ENCODE measurements at places on chromosomes 12 and 14.
A peak's percentile ranks its signal among the peaks of the same experiment; 100 is the strongest.

DNA sequence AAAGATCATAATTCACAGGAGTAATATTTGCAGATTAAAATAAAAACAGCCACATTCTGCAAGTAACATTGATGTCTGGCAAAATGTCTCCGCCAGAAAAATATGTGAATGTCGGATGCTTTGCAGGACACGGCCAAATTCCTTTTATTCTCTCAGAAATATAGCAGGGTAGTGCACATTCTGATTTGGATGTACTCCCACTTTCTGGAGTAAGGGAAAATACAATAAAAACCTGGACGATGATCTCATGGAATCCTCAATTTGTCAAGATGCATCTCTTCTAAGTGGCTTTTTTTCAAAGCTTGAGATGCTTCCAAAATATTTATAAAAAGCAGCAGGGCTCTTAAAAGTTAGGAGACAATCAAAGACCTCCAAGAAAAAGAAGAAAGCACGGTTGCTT, 133.3 kb downstream of the TBX5 start:
- no peak for DNase-seq

GRCh38 chr12:97875064-97875463, 412.5 kb downstream of the RMST start:
- no peak for DNase-seq

DNA sequence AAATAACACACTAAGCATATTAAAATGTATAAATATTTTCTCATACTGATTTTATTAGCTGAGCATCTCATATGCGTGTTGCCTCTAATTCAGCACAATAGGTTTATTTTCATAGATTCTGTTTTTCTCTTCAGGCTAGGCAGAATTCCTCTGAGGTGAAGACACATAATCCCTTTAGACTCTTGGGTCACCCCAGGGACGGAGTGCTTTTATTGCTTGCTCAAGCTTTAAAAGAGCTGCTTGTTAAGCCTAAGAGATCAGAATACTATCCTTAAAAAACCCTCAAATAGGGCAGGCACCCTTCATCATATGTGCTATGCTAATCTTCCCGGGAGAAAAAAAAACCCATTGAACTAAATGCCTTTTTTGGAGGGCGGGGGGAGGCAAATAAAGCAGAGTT, 390.1 kb downstream of the KCNH5 start:
- no peak for DNase-seq

- no peak for DNase-seq
These were observed 4.9 kb downstream of the PPP1R3E start for GRCh38 chr14:23297611-23298277.

DNA sequence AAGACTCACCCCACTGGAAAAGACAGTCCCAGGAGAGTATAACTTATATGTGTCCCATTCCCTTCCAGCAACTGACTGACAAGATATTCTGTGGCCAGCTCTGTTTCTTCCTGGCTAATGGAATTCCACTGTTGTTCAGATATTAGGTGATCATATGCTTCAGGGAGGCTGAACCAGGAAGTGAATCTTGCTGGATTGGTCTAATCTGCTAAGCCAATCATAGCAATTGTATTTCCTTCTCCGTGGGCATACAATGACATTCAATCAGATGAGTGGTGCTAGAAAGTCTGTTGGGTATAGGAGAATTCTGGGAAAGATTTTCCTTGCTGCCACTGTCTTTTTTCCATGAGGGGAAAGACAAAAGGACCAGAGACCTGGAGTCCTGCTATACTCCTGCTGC, 12.1 kb downstream of the PYGL start:
- no peak for DNase-seq

- no peak for DNase-seq
These were observed 29.1 kb upstream of the AEBP2 start for GRCh38 chr12:19410211-19410610.

GRCh38 chr12:15732341-15733061, 56.7 kb downstream of the EPS8 start:
- DNase-seq: no peak

GRCh38 chr12:104501660-104502059, 44.9 kb downstream of the CHST11 start:
- DNase-seq: no peak

DNA sequence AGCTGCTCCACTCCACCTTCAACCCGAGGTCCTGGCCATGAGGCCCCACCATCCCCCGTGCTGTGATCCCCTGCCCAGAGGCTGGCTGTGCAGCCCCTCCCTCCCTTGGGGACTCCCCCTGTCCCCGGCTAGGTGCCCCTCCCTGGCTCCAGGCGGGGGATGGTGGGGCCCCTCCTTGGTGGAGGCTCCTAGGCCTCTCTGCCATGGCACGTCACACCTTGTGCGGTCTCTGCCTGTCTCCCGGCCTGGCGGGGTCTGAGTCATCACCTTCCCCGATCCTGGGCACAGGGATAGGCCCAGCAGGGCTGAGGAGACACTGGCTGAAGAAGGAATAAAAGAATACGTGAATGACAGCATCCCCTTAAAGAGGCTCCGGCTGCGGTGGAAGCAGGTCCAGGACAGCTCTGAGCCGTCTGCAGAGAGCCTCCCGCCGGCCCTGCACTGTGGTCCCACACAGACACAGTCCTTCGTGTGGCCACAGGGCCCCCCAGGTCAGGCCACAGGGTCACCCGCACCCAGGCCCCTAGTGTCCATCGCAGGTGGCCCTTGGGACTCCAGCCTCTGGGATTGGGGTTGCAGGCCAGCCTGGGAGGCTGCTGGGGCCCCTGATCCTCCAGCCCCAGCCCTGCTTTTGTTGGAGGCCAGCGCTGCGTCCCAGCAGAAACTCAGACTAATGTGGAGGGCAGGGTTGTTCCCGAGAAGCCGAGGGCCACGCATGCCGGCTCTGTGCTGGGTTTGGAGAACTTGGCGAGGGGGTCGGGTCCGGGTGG, 43.6 kb downstream of the KIF26A start:
- DNase-seq: no peak

DNA sequence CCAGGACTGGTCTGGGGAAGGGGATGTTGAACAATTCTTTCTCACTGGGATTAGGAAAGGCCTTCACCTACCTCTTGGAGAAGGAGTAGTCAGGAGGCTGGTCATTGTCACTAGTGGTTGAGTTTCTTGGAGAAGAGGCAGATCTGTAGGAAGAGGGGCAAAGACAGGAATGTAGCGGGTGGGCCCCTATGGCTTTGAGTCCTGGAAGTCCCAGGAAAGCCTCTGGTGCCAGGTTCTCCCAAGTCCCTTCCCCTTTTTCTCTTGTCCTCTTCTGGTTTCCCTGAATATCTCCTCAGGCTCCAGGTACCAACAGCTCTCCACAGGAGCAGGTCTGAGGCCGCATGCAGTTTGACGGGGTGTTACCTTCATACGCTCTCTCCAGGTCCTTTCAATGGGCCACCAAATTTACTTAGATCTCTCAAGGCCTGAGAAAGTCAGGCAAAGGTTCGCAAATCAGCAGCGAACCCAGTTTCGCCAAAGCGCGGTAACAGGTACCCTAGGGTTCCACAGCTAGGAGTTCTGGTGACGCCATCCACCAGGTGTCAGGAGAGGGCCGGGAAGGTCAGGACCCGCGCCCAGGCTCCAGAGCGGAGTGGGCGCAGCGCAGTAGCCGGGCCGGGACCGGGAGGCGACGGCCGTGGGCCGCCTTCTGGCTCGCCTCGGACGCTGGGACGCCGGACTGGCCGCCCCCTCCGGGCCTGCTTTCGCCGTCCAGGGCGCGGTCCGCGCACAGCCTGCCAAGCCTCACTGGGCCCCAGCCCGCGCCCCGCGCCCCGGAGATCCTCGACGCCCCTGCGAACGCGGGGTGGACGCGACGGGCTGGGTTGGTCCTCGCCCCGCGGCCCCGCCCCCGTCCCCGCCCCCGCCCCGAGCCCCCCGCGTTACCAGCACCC, 795 bp downstream of the SMAGP start:
- DNase-seq: peak; percentile 59

DNA sequence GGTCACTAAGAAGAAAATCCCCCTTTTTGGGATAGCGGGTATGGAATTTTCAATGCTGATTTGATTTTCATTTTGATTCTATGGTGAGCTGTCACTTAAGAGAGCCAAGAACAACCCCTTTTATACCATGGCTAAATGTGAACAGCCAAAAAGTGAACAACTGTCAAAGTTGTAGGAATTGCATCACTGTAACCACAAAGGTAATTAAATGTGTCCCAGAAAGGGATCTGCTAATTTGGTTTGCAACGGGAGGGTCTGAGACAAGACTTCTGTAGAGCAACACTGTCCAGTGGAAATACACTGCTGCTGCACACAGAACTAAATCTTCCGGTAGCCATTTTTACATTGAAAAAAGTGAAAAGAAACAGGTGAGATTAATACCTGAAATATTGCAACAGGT, 14.6 kb downstream of the CHST11 start:
- no peak for DNase-seq

- DNase-seq: no peak
These were observed 209.2 kb downstream of the C12orf75 start for GRCh38 chr12:105539735-105540134.

DNA sequence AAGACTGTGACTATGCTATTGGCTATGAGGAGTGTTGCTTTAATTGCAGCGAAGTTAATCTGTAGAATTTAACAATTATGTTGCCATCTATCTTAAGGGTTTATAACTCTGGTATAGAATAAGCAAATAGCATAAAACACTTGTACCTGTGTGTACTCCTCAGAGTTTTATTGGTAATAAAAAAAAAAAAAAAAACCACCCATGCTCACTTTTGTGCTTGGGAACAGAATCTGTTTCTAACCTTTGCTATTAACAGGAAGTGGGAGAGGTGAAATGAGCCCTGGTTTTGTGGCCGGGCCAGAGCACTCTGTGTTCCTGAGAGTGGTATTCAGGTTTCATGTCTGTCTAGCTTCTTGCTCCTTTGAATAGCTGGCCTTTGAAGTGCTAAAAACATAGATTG, 53.1 kb downstream of the PDE3A start:
- DNase-seq: peak; percentile 8

GRCh38 chr12:10558789-10559188, 53.1 kb downstream of the EIF2S3B start:
- DNase-seq: no peak

DNA sequence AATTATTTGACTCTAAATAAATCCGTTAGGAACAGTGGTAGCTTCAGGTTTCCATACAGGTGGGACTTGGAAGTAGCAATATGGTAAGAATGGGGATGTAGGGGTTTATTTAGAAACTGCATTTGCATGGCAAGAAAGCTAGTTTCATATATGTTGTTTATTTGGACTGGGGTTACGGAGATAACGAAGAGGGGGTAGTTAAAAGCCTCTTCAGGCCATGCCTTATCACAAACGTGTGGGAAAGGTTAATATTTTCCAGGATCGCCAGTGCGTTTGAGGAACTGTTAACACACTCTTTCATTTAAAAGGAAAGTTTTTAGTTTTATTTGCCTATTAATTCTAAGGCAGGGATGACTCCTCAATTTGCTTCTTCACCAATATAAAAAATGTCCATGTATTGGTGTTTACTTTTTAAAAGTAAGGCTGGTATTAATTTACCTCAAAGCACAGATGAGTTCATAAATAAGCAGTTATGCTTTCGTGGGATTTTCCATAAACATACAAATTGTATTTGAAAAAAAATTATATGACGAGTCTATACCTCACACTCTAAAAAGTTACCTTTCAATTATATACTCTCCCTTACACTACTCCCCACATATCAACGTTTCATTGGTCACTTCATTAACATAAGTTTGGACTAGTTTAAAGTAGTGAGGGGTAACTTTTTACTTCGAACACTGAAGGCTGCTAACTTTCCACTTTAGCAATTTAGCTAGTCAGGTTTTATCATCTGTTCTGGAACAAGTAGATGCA, 814 bp downstream of the RAB2B start:
- DNase-seq: no peak

DNA sequence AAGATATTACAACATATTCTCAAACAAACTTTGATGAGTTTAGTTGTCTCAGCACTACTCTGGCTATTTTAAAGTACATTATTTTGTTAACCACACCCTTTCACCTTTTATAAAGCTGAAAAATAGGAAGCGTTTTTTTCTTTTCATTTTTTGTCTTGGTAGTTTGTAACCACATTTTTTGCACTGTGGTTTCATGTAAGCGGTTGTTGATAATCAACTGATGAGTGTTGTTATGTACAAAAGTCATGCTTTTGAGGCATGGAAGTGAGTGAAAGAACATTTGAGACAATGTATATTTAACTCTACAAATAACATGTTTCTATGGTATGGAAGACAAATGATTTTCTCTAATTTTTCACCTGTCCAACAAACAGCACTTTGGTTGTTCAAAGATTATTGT, 52.1 kb upstream of the ATP2B1 start:
- no peak for DNase-seq

DNA sequence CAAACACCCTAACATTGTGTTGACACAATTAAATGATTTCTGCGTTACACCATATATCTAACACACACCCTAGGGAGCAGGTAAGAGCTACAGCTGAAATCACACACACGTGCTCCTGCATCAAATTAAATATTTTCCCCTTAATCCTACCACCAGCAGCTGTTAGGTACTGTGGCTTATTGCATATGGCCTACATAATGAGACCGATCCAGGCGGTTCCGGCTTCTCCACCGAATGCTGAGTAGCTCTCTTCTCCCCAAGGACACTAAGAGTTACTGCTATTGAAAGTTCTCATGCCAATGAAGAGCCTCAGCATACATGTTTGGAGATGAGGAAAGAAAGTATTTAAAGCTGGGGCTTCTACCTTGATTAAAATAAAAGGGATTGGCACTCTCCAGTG, 472.2 kb upstream of the STXBP6 start:
- no peak for DNase-seq

DNA sequence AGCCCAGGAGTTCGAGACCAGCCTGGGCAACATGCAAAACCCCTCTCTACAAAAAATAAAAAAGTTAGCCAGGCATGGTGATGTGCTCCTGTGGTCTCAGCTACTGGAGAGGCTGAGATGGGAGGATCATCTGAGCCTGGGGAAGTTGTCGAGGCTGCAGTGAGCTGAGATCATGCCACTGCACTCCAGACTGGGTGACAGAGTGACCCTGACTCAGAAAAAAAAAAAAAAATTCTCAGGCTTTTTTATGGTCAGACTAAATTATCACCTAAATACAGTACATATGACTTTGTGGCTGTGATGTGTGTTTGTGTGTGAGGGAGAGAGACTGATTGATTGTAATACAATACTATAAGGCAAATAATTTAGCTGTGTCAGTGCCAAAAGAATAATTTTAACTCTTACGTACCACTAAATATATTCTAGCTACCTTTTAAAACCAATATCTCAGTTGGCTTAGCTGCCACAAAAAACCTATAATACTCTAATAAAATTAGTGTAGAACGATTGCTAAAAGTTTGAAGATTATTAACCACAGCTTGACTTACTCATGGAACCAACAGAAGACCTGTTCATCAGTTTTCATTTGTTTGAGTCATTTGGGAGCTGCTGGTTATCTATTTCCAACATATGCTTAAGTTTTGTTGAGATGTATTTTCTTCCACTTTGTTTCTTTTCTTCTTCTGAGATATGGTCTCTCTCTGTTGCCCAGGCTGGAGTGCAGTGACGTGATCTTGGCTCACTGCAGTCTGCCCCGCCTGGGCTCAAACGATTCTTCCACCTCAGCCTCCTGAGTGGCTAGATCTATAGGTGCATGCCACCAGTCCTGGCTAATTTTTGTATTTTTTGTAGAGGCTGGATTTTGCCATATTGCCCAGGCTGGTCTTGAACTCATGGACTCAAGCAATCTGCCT, 58.0 kb downstream of the DIP2B start:
- DNase-seq: no peak
